ENCODE measurements at places on chromosomes 11 and 22. TPM values are rescaled to one million over a fixed set of nuclear protein-coding genes. Genes with fewer than 3 reads are reported as not detected.

The OR5T2 gene
- polyA plus RNA-seq = not detected

The CAT gene
- polyA plus RNA-seq = 100 TPM

The CLTCL1 gene
- polyA plus RNA-seq = 0.95 TPM

The SUSD2 gene
- polyA plus RNA-seq = 0.40 TPM

The WBP2NL gene
- polyA plus RNA-seq = 0.43 TPM

The GNAZ gene
- polyA plus RNA-seq = not detected

The OR52B2 gene
- polyA plus RNA-seq = not detected

DNA sequence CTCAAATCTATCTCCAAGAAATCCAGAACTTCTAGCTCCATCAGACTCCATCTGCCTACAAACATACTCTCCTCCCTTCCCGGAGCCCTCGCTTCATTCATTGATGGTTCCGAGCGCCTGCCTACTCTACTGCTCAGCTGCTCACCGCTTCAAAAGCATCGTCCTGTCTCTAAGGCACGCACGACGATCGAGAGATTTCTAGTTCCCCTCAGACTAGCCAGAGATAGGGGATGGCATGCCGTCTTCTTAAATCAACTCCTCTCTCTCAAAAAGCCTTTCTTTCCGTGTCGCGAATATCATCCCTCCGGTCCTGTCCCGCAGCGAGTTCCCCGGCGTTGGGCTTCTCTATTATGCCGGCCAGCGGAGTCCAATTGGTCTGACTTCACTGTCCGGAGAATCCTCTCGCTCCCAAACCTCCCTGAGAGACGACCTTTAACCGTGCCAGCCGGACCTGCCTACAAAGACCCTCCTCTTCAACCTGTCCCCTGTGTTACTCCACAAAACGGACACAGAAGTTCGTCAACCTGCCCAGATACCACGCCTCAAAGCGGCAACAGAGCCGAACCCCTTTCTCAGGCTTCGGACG lies 592 bp downstream of the EEF1G start:
- H3K36me3 ChIP-seq = peaks cover 73% of the 10 kb centered on the region
- peak overlapping the region; percentile 88 for H3K27ac ChIP-seq
- peak overlapping the region; percentile 82 for H3K4me3 ChIP-seq
- no peaks in the 10 kb centered on the region for H3K27me3 ChIP-seq

DNA sequence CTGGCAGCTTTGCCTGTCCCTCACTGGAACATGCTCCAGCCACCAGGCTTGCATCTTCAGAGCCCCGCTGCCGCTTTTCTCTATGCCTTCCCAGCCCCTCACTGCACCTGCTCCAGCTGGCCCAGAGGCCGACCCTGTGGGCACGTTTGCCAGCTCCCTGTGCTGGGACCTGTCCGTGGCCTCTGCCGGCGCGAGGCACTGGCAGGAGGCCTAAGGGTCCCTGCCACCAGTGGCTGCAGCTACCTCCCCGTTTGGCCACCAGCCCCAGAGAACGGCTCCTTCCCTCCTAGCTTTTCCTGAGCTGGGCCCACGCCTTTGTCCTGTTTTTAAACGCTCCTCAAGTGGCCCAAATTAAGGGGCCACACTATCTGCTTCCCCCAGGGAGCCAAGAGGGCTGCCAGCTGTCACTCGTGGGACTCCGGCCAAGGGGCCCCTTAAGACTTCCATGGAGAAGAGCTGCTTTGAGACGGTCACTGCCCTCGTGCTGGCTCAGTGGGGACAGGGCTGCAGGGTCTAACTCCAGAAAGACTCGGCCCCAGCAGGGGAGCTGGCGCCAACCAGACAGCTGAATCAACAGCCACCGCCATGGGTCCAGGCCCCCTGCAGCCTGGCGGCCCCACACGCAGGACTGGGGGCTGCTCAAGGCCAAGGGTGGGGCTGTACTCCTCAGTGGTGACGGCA lies 24.6 kb upstream of the WNT7B start:
- peaks cover 5% of the 10 kb centered on the region for H3K4me1 ChIP-seq
- no peak for DNase-seq
- H3K4me3 ChIP-seq = no peak overlapping the region

- peaks cover 28% of the 10 kb centered on the region for H3K36me3 ChIP-seq
- no peak overlapping the region for H3K4me3 ChIP-seq
- H3K27ac ChIP-seq = peak overlapping the region; percentile 7
- no peaks in the 10 kb centered on the region for H3K4me1 ChIP-seq
- DNase-seq = no peak
Measured at GRCh38 chr22:40829131-40829530, 10.0 kb upstream of the SLC25A17 start.

DNA sequence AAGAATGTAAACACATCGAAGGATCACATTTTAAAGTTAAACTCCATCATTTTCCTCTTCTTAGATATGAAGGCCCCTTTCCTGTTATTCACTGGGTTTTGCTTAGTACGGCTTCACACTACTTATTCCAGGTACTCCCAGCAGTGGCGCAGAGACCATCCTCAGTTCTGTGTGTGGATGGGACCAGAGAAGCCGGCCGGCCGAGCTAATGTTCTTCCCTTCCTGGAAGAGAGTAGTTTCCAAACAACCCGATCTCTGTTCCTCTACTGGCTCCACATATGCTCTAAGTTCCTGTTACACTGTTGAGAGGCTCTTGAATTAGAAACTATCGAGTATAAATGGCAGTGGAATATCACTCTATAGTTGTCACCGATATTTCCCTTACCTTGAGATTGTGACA lies 684 bp upstream of the NFRKB start:
- H3K4me1 ChIP-seq = peaks cover 9% of the 10 kb centered on the region
- H3K36me3 ChIP-seq = peaks cover 21% of the 10 kb centered on the region
- DNase-seq = no peak
- peak overlapping the region; percentile 84 for H3K27ac ChIP-seq
- no peaks in the 10 kb centered on the region for H3K27me3 ChIP-seq

GRCh38 chr11:102260241-102260640 lies 57.0 kb upstream of the BIRC3 start:
- no peak for DNase-seq
- H3K27me3 ChIP-seq = no peaks in the 10 kb centered on the region
- no peaks in the 10 kb centered on the region for H3K4me1 ChIP-seq
- no peaks in the 10 kb centered on the region for H3K36me3 ChIP-seq

DNA sequence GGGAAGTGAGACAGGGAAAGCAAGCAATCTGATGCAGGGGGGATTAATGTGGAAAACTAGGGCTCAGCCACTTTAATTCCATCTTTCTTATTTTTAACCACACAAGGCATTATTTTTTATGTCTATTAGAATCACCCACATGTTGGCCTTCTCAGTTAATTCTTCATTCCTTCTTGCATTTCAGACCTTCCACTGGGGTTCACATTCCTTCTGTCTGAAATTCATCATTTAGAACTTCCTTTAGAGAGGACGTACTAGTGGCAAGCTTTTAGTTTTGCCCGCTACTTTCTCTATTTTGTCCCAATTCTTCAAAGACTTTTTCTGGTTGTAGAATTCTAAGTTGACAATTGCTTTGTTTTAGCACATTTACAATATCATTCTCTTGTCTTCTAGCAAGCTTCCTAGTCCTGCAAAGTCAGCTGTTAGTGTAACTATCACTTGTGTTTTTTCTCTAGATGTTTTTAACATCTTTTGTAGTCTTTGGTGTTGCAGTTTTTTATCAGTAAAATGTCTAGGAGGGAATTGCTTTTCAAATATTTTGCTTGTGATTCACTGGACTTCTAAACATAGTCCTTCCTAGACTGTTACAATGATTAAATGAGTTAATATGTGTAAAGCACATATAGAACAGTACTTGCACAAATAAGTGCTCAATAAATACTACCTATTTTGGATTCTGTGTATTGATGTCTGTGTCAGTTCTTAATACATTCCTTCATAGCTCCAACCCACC lies 5.5 kb upstream of the NNMT start:
- H3K27ac ChIP-seq = no peak overlapping the region
- H3K27me3 ChIP-seq = no peaks in the 10 kb centered on the region
- no peaks in the 10 kb centered on the region for H3K36me3 ChIP-seq
- no peak overlapping the region for H3K4me3 ChIP-seq

- peaks cover 18% of the 10 kb centered on the region for H3K4me1 ChIP-seq
- H3K36me3 ChIP-seq = peaks cover 24% of the 10 kb centered on the region
- no peak overlapping the region for H3K27ac ChIP-seq
Measured at GRCh38 chr11:65617990-65618751, 2.6 kb downstream of the PCNX3 start.

GRCh38 chr11:77284476-77285468 lies 16.7 kb downstream of the GDPD4 start:
- no peaks in the 10 kb centered on the region for H3K4me1 ChIP-seq
- H3K4me3 ChIP-seq = no peak overlapping the region
- no peak overlapping the region for H3K27ac ChIP-seq
- no peaks in the 10 kb centered on the region for H3K27me3 ChIP-seq

GRCh38 chr22:37623075-37624016 lies 14.7 kb downstream of the GGA1 start:
- peaks cover 4% of the 10 kb centered on the region for H3K36me3 ChIP-seq
- no peak overlapping the region for H3K4me3 ChIP-seq
- H3K27ac ChIP-seq = peak overlapping the region; percentile 60
- H3K4me1 ChIP-seq = peaks cover 52% of the 10 kb centered on the region
- DNase-seq = peak; percentile 84

DNA sequence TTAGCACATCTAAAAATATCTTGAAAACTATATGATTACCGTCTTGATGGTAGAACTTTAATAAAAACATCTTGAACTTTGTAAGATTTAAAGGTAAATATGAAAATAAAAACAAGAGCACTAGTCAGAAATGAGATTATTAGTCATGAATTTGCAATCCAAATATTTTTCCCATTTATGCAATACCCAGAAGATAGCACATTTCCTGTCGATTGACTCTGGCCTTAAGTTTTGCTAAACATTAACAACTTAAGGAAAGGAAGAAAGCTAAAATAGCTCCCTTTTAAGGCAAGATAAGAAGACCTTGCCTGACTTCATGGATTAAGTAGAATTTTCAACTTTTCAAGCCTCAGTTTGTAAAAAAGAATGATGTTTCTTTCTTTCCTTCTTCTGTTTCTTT lies 1374.7 kb upstream of the RAG2 start:
- no peak overlapping the region for H3K27ac ChIP-seq
- no peaks in the 10 kb centered on the region for H3K27me3 ChIP-seq
- H3K36me3 ChIP-seq = no peaks in the 10 kb centered on the region
- H3K4me1 ChIP-seq = no peaks in the 10 kb centered on the region
- H3K4me3 ChIP-seq = no peak overlapping the region

DNA sequence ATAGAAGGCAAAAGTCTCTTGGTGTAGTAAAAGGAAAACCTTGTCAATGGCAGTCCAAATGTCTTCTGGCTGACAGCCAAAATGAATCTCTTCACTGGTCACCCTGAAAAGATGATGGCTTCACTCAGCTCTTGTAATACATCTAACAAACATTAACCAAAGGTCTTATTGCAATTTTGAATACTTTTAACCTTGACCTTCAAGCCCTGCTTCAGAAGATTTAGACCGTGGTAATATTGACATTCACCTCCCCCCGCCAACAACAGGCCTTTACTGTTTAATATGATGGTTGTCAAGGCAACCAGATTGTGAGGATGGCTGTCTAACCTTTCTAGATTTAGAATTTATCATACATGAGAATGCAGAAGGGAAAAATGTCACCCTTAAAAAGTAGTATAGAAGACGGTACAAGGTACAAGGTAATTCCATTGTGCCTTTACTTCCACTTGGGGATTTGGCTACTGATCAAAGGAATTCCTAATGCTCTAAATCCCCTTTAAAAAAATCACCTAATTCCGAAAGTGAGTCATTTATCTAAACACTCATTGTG lies 342.3 kb downstream of the LARGE1 start:
- H3K36me3 ChIP-seq = no peaks in the 10 kb centered on the region
- DNase-seq = no peak
- H3K27ac ChIP-seq = no peak overlapping the region
- no peaks in the 10 kb centered on the region for H3K4me1 ChIP-seq
- no peaks in the 10 kb centered on the region for H3K27me3 ChIP-seq
- no peak overlapping the region for H3K4me3 ChIP-seq

DNA sequence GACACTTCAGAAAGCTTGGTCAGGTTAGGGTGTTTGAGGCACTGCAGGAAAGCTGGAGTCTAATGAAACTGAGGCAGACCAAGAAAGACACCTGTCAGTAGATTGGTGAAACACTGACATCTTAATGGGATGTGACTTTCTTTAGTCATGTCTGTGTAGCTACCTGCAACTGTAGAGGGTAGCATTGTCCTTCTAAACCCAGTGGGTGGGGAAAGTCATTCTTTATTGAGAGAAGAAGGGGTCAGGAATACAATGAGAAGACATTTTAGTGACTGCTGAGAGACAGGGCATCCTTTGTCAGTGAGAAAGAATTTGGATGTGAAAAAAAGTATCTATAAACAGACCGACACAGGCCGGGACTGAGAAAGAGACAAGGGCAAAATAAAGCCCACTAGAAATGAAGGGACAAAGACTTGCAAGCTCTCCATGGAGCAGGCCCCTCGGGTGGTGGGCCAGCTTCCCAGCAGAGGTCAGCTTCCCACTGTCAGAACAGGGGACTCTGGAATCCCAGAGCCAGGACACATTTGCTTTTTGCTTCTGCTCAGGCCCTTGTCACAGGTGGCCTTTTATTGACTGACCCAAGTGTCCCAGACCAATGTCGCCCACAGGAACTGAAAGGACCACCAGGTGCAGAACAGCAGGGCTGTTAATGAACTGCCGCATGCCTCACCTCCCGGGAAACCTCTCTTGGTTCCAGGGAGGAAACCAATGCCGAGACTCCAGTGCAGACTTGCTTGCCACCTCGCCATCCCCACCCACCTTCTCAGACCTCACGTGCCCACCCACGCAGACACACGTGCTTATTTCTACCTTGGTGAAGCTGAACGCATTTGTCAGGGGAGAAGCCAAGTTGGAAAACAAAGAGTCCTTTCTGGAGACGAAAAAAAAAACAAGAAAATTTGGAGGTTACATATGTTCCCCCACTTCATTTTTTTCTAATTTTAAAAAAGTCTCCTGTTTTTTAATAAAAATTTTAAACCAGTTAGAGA lies 212.8 kb downstream of the TENM4 start:
- H3K27me3 ChIP-seq = no peaks in the 10 kb centered on the region
- DNase-seq = no peak
- no peaks in the 10 kb centered on the region for H3K36me3 ChIP-seq
- no peaks in the 10 kb centered on the region for H3K4me1 ChIP-seq

DNA sequence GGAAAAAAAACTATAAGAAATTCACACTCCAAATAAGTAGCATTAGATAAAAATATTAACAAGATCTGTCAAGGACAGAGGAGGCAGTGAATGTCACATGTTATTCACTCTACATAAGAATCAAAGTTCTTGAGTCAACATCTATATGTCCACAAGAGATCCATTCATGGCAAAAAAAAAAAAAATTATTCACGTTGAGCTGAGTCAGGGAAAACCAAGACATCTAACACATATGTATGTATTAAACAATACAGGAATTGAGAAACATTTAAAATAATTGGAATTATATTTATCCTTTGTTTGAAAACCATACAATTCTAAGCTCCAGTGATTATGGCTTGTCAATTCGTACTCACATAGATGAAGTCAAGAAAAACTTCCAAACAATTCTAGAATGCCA lies 1.3 kb downstream of the OR56A5 start:
- no peak overlapping the region for H3K27ac ChIP-seq
- no peak overlapping the region for H3K4me3 ChIP-seq
- no peak for DNase-seq

- no peak overlapping the region for H3K27ac ChIP-seq
- no peaks in the 10 kb centered on the region for H3K36me3 ChIP-seq
- H3K4me1 ChIP-seq = peaks cover 5% of the 10 kb centered on the region
- peak; percentile 13 for DNase-seq
- no peak overlapping the region for H3K4me3 ChIP-seq
Measured at GRCh38 chr11:73072935-73073481, 69.1 kb downstream of the FCHSD2 start.

- no peak overlapping the region for H3K27ac ChIP-seq
- no peak for DNase-seq
- H3K4me3 ChIP-seq = no peak overlapping the region
- no peaks in the 10 kb centered on the region for H3K36me3 ChIP-seq
- peaks cover 52% of the 10 kb centered on the region for H3K4me1 ChIP-seq
Measured at GRCh38 chr11:12359761-12360160, 17.6 kb upstream of the PARVA start.

Data from naive thymus-derived CD4-positive, alpha-beta T cell (primary cell).